ENCODE measurements at places on chromosomes 5 and 9. TPM values are rescaled to one million over a fixed set of nuclear protein-coding genes. Genes with fewer than 3 reads are reported as not detected.

The ZDHHC21 gene
- total RNA-seq: 6.5 TPM

The IFNA21 gene
- total RNA-seq: not detected

The SLC4A9 gene
- 0.17 TPM for total RNA-seq

The SLC2A8 gene
- total RNA-seq: 7.0 TPM

The NINJ1 gene
- total RNA-seq: 55.6 TPM

The CFAP77 gene
- total RNA-seq: 0.78 TPM

The TAF11L10 gene
- not detected for total RNA-seq

The GMCL2 gene
- total RNA-seq: not detected

The ACTBL2 gene
- not detected for total RNA-seq

The TMC1 gene
- total RNA-seq: not detected

The LECT2 gene
- total RNA-seq: not detected

The ADAMTSL2 gene
- total RNA-seq: 1.4 TPM

The ZDHHC11B gene
- 12.9 TPM for total RNA-seq

The TLR4 gene
- 48.2 TPM for total RNA-seq

The NIPAL4 gene
- 0.30 TPM for total RNA-seq

The ARID3C gene
- total RNA-seq: not detected

The NRG2 gene
- 2.7 TPM for total RNA-seq

The MEGF10 gene
- not detected for total RNA-seq

The GNA14 gene
- total RNA-seq: 17.2 TPM

The OSMR gene
- 123 TPM for total RNA-seq

The DDX41 gene
- total RNA-seq: 107 TPM

The LHX3 gene
- not detected for total RNA-seq

The OSTF1 gene
- 74.6 TPM for total RNA-seq

The P4HA2 gene
- 85.2 TPM for total RNA-seq

The TNC gene
- total RNA-seq: 46.3 TPM

The ORM2 gene
- not detected for total RNA-seq

The LCN15 gene
- not detected for total RNA-seq

The FOXD4 gene
- 1.1 TPM for total RNA-seq

All from upper lobe of left lung (tissue), 6 donors.